Right lobe of liver (tissue), 6 donors: ENCODE measurements at places on chromosomes 4 and X. TPM values are rescaled to one million over a fixed set of nuclear protein-coding genes. Genes with fewer than 3 reads are reported as not detected.

- DNase-seq: no peak
Measured at GRCh38 chrX:8960957-8961468, 72.9 kb downstream of the FAM9B start.

DNA sequence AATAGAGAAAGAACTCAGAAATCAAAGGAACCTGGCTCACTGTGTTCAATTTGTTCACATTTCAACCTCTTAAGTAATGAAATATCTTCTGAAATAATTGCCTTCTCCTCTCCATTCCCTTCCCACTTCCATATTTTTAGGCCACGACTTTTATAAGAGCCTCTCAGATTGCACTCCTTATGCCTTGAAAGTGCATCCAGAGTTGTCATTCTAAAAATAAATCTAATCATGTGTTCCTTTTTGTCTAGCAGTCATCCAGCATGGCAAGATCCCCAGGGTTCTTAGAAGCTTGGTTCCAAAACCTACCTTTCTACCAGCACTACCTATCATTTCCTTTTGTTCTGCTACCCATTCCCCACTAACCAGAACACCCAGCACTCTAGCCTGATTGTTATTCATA lies 42.4 kb upstream of the RPA4 start:
- DNase-seq: no peak

DNA sequence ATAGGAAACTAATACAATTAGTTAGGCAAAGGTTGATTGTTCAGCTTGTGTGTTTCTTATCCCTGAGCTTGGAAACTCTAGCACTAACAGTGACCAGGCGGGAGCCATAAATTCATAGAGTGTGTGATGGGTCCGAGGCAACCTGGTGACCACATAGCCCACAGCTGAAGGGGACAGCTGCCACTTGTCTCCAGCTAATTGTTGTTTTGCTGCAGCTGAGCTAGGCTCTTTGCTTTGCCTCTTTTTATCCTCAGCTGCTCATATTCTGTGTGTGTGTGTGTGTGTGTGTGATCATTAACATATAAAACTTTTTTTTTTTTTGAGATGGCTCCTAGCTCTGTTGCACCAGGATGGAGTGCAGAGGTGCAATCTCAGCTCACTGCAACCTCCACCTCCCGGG lies 53.2 kb downstream of the DOCK11 start:
- no peak for DNase-seq

GRCh38 chr4:81213671-81214070 lies 1.4 kb downstream of the PRKG2 start:
- no peak for DNase-seq

Gene FREM3
- not detected for total RNA-seq

Gene BANK1
- total RNA-seq: 0.84 TPM
